ENCODE measurements at places on chromosomes 2 and 18. TPM values are rescaled to one million over a fixed set of nuclear protein-coding genes. Genes with fewer than 3 reads are reported as not detected.

The CFAP53 gene
- total RNA-seq, result 0.92 TPM

The INHBB gene
- total RNA-seq, result not detected

The FHOD3 gene
- not detected for total RNA-seq

The SAP130 gene
- total RNA-seq, result 29.9 TPM

The CENPA gene
- total RNA-seq, result not detected

The G6PC2 gene
- total RNA-seq, result not detected

The KYNU gene
- total RNA-seq, result 1.4 TPM

The FTCDNL1 gene
- 3.7 TPM for total RNA-seq

The GALNT13 gene
- total RNA-seq, result not detected

The TMBIM1 gene
- total RNA-seq, result 112 TPM

The COL3A1 gene
- 0.27 TPM for total RNA-seq

The SULT1C4 gene
- total RNA-seq, result not detected

The ASPRV1 gene
- 2.3 TPM for total RNA-seq

The PSMA8 gene
- 0.19 TPM for total RNA-seq

The EFR3B gene
- 0.05 TPM for total RNA-seq

The LONRF2 gene
- total RNA-seq, result not detected

The CDKL4 gene
- total RNA-seq, result not detected

The CABYR gene
- total RNA-seq, result 1.1 TPM

The COQ10B gene
- total RNA-seq, result 30.5 TPM

The TWIST2 gene
- not detected for total RNA-seq

The NPPC gene
- total RNA-seq, result not detected

The KRTCAP3 gene
- 27.1 TPM for total RNA-seq

The KIAA2012 gene
- not detected for total RNA-seq

The SPATA3 gene
- total RNA-seq, result not detected

The SKOR2 gene
- not detected for total RNA-seq

Measured in naive thymus-derived CD4-positive, alpha-beta T cell (primary cell).